ENCODE measurements at places on chromosomes 16 and 17.
A peak's percentile ranks its signal among the peaks of the same experiment; 100 is the strongest.

DNA sequence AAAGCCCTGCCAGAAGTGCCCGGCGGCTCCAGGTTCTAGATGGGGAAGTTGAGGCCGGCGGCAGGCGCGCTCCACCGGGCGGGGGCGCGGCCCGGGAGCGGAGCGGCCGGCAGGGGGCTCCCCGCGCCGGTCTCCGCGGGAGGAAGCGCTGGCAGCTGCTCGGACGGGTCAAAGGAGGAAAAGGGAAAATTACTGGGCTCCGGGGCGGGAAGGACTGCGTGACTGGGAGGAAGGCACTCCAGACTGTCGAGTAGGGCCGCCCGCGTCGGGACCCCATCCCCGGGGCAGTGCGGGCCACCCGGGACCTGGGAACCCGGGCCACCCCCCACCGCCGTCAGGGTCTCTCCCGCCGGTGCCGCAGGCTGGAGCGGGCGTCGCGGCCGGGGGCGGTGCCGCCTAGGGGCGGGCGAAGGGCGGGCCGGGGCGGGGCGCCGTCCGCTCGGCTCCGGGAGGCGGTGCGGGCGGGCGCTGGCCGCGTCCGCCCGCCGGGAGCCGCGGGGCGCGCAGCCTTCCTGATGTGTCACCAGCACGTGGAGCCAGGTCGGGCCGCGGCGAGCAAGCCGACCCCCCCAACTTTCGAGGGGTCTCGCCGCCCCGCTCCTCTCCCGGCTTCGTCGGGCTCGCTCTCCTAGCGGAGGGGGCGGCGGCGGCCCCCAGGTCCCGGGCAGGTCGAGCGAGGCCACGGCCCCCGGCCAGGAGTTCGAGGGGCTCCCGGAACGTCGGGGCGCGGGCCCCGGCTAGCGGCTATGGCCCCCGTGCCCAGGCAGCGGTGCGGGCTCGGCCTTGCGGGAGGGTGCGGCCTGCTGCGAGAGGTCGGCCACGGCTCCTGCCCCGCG is 167.5 kb downstream of the RAB11FIP4 start:
- peak; percentile 41 for DNase-seq

- DNase-seq = peak; percentile 20
Measured at GRCh38 chr16:58299757-58300349, 5.0 kb upstream of the PRSS54 start.

GRCh38 chr16:10738231-10739077 is 5.2 kb upstream of the NUBP1 start:
- DNase-seq = peak; percentile 86

GRCh38 chr17:63697341-63698286 is 2.3 kb downstream of the LIMD2 start:
- peak; percentile 87 for DNase-seq

GRCh38 chr16:4052801-4053293 is 63.4 kb downstream of the ADCY9 start:
- DNase-seq = no peak
